ENCODE measurements at places on chromosomes 2 and 18.

DNA sequence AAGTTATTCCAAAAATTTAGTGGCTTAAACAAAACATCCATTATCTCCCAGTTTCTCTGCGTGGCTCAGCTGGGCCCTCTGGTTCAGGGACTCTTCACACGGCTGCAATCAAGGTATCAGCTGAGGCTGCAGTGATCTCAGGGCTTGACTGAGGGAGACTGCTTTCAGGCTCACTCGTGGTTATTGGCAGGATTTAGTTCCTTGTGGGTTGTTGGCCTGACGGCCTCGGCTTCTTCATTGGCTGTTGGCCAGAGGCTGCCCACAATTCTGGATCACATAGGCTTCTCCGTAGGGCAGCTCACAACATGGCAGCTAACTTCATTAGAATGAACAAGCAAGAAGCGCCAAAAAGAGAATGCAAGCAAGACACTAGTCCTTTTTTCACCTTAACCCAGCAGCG lies 90.1 kb downstream of the ABI2 start:
- no peak for DNase-seq

DNA sequence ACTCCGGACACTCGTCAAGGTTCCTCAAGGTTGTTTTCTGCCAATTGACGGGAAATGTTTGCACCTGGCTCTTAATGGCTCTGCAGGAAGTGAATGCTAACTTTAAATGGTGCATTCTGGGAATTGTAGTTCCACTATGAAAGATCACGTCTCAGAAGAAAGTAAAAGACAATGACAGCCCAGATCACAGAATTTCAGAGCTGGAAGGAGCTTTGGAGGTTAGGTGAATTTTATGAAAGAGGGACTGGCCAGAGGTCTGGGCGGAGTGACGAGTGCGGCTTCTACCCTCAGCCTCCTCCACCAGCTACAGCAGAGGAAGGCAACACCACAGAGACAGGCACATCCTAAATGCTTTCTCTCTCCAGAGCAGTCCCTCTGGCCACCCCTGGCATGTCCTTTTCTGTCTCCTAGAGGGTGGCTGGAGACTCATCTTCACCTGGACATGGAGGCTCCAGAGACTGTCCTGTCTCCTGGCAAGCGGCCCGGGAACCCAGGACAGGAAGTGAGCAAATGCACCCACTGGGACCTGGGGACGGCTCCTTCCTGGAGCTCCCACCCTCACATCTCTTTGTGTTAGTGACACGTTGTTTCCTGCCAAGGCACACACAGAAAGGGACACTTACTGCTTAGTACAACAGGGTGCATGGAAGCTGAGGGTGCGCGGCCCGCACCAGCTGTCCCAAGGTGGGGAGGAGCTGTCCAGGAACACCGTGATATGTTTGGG lies 19.4 kb downstream of the THAP4 start:
- no peak for DNase-seq

DNA sequence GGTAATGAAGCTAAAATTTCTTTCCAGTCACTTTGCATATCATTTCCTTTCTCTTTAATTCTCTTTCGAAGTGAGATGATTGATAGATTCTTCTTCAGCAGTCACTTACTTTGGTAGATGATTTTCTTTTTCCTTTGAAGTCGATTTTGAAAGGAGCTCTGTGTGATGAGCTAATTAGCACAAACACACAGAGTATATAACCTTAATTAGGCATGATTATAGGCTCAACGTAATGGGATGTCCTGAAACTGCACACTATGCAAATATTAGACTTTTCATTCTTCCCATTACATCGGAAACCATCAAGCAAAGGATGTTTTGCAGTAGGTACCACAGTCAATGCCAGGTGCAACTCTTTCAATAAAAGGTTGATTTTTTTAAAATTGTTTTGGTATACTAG lies 6.4 kb upstream of the CTLA4 start:
- no peak for DNase-seq

GRCh38 chr2:109085912-109086742 lies 42.9 kb upstream of the SH3RF3 start:
- no peak for DNase-seq

DNA sequence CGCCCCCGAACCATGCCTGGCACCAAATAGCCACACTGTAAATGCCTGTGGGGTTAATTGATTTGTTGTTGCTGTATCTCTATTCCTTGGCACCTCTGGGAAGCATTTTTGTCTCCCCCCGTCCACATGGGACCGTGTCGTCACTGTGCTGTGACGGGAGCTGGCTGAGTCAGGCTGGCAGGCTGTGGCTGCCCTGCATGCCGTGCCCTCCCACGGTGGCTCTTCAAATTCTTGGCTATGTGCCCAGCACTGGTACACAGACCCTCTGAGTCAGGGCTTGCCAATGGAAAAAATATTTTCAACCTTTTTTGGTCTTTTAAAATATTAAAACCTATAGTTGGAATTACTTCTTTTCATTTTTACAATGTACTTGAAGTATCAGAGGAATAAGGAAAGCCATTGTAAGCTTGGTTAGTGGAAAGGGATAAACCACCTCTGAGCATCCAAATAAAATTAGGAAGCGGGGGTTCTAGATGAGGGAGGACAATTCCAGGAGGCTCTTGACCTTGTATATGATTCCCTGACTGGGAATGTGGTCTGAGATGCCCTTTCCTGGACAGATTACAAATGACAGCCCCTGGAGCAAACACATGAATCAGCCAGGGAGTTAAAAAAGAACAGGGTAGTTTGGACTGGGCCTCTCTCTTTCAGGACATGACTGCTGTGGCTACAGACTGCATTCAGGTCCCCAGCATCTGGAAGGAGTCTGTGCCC lies 59.4 kb downstream of the DGKD start:
- DNase-seq = no peak

- DNase-seq = no peak
Measured at GRCh38 chr2:218814540-218815243, 16.9 kb downstream of the PRKAG3 start.

DNA sequence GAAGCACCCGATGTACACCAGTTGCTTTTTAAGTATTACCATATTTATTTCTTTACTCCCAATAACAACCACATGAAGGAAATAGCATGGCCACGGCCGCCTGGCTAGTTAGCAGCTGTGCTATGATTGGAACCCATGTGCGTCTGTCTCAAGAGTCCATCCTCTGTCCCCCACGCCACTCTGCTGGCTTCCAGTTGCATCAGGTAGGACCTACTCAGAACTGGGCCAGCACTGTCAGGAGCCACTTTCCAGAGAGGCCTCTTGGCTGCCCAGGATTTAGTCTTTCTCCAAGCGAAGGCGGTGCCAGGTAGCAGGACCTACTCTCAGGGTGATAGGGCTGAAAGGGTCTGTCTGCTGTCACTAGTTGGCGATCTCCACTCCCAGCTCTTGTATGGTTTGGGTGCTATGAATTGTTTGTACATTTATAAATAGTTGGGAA lies 22.1 kb downstream of the ASB18 start:
- no peak for DNase-seq

DNA sequence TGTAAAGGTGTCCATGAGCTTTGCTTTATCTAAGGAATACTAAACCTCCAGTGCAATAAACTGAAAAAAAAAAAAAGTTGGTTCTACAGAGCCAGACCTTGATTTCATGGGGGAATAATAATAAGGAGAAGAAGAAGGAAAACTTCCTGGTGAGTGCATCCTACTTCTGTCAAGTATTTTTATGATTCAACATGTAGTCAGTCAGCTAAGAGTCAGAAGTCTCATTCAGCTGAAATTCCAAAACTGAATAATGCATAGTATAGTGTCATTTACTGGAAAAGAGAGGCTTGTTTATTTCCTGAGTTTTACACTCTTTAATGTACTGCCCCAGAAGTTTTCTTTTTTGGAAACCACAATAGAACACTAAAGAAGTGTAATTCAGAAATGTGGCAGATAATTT lies 77.8 kb upstream of the TACR1 start:
- no peak for DNase-seq

GRCh38 chr2:18311420-18312195 lies 248.8 kb downstream of the RDH14 start:
- DNase-seq = no peak

DNA sequence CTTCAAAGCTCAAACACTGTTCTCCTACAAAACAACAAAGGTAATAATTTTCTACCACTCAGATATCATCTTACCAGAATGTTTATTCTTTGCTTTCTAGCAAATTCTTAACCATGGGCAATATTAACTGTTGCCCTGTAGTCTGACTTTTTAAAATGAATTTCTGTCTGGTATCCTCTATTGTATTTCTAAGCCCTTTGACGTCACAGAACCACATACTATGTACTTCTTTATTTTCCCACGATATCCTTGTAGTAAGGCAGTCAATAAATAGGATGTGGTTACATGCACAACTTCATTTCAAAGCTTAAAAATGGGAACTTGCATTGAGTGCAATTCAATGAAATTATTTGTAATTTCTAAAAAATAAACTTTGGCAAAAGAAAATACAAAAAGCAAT lies 58.7 kb downstream of the THADA start:
- no peak for DNase-seq

DNA sequence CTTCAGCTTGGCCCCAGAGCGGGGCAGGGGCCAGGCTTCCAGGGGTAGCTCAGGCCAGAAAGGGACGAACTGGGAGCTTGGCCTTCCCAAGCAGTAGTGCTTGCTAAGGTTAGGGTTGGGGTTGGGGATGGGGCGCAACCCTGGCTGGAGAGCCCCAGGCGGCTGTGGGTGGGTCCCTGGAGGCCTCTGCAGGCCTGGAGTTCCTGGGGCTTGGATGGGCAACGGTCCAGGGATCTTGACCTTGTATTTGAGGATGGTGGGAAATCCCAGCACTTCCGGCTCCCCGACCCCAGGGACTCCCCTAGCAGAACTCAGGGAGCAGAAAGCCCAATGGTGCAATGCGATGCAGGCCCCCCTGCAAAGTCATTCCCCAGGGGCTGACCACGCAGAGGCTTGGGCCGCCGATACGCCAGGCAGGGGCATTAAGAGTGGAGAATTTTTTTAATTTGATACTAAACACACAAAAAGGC lies 12.6 kb upstream of the MLPH start:
- DNase-seq = no peak

GRCh38 chr2:206274434-206275311 lies at the start of gene ZDBF2:
ZDBF2 (plus strand) TSS chr2:206274663; CDS start chr2:206281850, 7,187 bp downstream.
- DNase-seq = no peak

DNA sequence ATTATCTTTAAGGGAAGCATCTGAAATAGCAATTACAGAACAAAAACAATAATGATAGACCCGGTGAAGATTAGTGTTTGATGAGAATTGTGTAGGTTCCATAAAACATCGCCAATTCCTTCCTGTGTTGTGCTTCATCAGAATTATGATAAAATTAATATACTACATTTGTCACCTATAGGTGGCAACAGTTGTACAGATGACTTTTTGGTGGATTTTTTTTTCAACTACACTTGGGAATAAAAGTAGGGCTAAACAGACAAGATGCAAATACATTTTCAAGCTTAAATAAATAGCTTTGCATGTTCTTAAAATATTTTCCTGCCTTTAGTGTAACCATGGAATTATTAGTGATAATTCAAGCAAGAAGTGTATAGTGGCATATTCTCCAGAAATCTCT lies 7.0 kb upstream of the LYPD1 start:
- no peak for DNase-seq

- no peak for DNase-seq
Measured at GRCh38 chr18:26135548-26135947, 1.9 kb downstream of the PSMA8 start.

DNA sequence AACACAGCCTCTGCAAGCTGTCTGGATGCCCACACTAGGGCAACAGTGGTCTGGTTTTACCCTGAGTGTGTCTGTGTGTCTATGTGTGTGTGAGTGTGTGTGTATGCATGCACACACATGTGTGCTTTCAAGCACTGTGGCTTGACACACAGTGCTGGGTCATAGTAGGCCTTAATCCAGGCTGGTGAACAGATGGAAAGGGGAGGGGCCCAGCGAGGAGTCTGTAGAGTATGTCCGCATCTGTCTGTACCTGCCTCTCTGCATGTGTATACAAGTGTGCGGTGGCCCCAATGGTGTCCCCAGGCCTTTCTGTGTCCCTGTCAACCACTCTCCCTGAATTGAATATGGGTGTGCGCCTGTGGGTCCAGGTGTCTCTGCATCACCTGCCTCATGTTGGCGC lies 9.3 kb upstream of the KCNIP3 start:
- DNase-seq = no peak

GRCh38 chr2:197239434-197239833 lies 71.1 kb downstream of the ANKRD44 start:
- no peak for DNase-seq

DNA sequence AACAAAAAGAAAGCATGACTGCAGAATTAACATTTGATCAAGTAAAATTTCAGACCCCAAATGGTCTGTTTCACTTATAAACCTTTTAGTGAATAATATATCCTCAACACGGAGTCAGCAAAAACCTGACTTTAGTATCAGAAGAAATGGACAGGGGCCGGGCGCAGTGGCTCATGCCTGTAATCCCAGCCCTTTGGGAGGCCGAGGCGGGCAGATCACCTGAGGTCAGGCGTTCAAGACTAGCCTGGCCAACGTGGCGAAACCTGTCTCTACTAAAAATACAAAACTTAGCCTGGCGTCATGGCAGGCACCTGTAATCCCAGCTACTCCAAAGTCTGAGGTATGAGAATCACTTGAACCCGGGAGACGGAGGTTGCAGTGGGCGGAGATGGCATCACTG lies 3.0 kb downstream of the OR6B3 start:
- DNase-seq = no peak

DNA sequence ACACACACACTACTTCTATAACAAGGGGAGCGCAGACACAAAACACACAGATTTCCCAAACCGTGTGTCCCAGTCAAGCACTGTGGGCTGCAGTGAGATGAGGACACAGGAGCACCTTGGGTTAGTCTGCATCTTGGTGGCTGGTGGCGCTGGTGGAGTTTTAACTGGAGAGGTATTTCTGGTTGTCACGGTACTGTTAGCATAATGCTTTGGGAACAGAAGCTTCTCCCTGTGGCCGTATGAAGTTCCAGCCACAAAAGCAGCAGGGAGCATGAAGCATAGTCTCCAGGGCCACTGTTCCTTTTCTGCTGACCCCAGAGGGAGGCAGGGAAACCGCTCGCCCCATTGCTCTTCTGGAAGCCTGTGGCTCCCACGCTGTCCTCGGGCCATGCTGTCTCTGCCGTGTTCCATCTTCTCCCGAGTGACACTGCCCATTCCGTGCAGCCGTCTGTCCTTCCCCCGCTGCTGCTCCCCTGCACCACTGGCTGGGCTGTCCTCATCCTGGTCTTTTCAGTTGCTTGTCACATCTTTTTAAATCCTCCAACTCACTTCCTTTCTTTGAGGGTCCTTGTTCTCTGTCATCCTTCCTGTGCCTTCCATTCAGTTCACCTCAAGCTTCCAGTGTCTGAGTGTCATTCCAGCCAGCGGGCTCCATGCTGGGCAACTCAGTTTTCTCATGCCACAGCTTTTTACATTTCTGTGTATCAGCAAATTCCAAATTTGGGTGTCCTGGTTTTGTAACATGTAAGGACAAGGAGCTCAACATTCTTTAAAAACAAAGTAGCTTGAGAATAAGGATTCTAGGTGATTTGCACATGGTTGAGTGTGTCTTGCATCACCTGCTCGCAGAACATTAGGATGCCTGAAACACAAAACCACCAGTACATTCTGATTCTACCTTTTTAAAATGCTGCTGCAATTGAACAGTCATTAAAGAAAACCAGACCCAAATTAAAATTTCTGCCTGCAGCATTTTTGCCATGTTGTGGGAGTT lies 125.0 kb downstream of the MTCL1 start:
- DNase-seq = no peak

GRCh38 chr2:225354281-225354774 lies 45.2 kb upstream of the NYAP2 start:
- no peak for DNase-seq

Data from hippocampal formation (tissue), 2 donors.